ENCODE measurements at places on chromosomes 6 and 20. TPM values are rescaled to one million over a fixed set of nuclear protein-coding genes. Genes with fewer than 3 reads are reported as not detected.

Gene GHRH
- total RNA-seq = not detected

Gene EYS
- total RNA-seq = not detected

Gene PLG
- 0.55 TPM for total RNA-seq

Gene TUBB2B
- not detected for total RNA-seq

Gene RIPPLY2
- not detected for total RNA-seq

Gene SLC22A1
- total RNA-seq = 0.16 TPM

Gene FHL5
- total RNA-seq = not detected

Gene SLC17A2
- not detected for total RNA-seq

Gene TREML2
- total RNA-seq = 24.9 TPM

Gene HEY2
- not detected for total RNA-seq

DNA sequence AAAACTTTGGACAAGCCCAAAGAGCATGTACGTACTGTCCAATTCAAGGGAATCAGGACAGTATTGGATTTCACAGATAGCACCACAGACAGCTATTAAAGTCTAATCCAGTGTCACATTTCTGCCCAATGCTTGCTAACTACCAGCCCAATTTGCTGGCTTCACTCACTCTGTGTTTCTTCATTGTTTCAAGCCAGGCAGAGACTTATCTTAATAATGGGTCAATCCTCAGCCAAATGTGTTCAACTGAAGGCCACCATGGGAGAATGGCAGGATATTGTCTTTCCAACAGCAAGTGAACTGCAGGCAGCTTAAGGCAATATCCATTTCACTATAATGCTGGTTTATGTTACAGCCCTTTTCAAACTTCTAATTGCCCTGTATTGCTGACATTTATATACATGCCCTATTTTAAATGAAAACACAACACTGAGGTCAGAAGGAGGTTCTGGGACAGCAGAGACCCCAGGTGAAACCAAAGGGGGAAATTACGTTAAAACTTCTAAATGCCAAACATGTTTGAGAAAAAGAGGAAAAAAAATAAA is 142.1 kb upstream of the RSPO3 start:
- H3K4me3 ChIP-seq = no peak overlapping the region
- H3K4me1 ChIP-seq = no peaks in the 10 kb centered on the region
- DNase-seq = no peak
- H3K27me3 ChIP-seq = no peaks in the 10 kb centered on the region
- H3K36me3 ChIP-seq = no peaks in the 10 kb centered on the region

DNA sequence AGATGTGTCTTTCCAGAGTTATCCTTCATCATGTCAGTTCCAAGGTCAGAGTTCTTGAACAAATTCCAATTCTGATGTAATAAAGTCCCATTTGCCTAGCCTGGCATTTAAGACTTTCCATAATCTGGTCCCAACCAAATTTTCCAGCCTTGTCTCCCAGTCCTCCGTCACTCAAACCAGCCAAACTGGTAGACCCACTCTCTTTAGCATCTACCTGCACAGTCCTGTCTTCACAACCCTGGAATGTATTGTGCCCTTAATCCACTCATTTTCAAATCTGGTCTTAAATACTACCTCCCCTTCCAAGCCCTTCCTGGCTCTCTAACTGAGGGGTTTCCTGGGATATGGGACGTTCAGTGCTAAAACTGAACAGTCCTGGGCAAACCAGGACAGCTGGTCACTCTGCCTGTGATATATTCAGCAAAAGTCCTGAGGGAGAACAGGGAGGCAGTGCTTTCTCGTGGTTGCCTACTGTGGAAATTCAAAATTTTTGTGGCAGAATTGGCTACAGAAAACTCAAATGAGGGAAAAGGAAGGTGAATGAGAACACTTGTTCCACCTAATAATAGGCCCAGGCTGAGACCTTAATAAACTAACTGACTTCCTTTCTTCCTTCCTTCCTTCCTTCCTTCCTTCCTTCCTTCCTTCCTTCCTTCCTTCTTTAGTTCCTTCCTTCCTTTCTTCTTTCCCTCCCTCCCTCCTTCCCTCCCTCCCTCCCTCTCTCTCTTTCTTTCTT is 10.8 kb upstream of the AKAP7 start:
- no peaks in the 10 kb centered on the region for H3K4me1 ChIP-seq
- DNase-seq = no peak

GRCh38 chr6:34362909-34363680 is 29.4 kb downstream of the NUDT3 start:
- no peaks in the 10 kb centered on the region for H3K27me3 ChIP-seq
- peaks cover 33% of the 10 kb centered on the region for H3K4me1 ChIP-seq
- peaks cover 3% of the 10 kb centered on the region for H3K36me3 ChIP-seq

DNA sequence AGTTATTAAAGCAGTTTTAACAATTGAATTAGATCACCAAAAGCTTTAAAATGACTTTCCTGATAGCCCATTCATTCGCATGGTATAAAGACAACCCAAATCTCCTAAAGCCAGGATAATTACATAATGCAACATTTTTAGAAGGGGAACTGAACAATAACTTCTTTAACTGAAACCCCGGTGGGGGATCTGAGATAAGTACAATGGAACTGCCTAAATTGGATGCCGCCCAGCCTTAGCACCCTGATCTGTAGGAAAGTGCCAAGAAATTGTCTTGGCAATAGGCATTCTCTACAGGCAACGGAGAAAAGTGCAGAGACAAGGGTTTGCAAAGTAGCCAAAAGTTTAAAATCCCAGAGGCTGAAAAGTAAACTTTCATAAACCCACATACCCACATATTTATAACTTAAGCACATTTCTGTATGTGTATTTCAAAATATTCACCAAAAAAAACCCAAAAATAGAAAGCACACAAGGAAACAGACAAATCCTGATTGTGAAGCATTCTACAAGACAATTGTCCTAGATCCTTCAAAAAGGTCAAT is 98.8 kb upstream of the BEND6 start:
- DNase-seq = no peak
- peaks cover 26% of the 10 kb centered on the region for H3K27me3 ChIP-seq
- peaks cover 17% of the 10 kb centered on the region for H3K4me1 ChIP-seq

GRCh38 chr20:24185791-24186190 is 197.2 kb upstream of the GGTLC1 start:
- no peak overlapping the region for H3K27ac ChIP-seq
- DNase-seq = no peak
- no peak overlapping the region for H3K4me3 ChIP-seq
- H3K36me3 ChIP-seq = no peaks in the 10 kb centered on the region
- peaks cover 11% of the 10 kb centered on the region for H3K27me3 ChIP-seq

- DNase-seq = no peak
- no peaks in the 10 kb centered on the region for H3K27me3 ChIP-seq
- H3K27ac ChIP-seq = no peak overlapping the region
- H3K4me1 ChIP-seq = no peaks in the 10 kb centered on the region
Observed at GRCh38 chr20:11274141-11274594, 600.4 kb upstream of the JAG1 start.

- H3K4me3 ChIP-seq = peak overlapping the region; percentile 52
- H3K36me3 ChIP-seq = peaks cover 27% of the 10 kb centered on the region
- peak overlapping the region; percentile 82 for H3K27ac ChIP-seq
- DNase-seq = no peak
- no peaks in the 10 kb centered on the region for H3K27me3 ChIP-seq
Observed at GRCh38 chr6:106516616-106517015, 112.7 kb downstream of the RTN4IP1 start.

GRCh38 chr20:50339466-50339901 is 148.9 kb downstream of the CEBPB start:
- H3K27me3 ChIP-seq = no peaks in the 10 kb centered on the region
- peak overlapping the region; percentile 88 for H3K27ac ChIP-seq
- H3K4me1 ChIP-seq = peaks cover 81% of the 10 kb centered on the region
- DNase-seq = no peak

DNA sequence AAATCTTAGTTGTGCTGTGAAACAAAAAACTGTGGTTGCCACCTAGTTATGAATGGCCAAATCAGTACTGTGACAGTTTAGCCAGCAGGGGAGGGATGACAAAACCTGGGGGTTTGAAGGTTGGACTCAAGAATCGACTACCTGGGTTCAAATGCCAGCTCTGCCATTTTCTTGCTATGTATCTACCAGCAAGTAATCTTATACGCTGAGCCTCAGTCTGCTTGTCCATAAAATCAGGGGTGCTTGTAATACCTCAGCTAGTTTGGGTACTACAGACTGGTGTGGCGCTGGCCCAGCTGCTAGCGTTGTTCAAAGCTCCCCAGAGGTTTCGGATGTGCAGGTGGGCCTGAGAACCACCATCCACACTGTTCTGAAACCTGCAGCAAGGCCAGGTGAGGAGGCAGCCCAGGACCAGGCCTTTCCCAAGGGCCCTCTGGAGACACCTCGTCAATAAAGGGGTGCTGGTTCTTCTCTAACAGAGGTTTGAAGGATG is 40.4 kb downstream of the TRAM2 start:
- H3K36me3 ChIP-seq = no peaks in the 10 kb centered on the region
- peaks cover 10% of the 10 kb centered on the region for H3K27me3 ChIP-seq
- H3K27ac ChIP-seq = no peak overlapping the region
- DNase-seq = no peak

DNA sequence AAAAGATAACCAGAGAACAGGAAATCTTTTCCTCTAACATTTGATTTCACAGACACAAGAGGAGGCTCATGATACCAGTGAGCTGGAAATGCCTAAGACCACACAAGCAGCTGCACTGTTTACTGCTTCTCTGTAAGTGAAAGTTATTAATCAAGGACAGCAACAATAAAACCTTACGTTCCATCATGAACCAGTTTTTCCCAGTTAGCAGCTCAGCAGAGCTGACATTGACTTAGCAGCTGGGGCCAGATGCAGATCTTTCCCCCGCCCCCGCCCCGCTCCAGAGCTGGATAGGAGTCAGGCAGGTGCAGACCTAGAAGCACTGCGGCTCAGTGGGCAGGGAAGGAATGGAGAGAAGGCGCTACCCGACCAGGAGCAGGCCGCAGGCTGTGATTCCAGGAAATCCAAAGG is 275.2 kb downstream of the GMDS start:
- no peak overlapping the region for H3K27ac ChIP-seq
- H3K36me3 ChIP-seq = peaks cover under 1% of the 10 kb centered on the region
- peaks cover 7% of the 10 kb centered on the region for H3K4me1 ChIP-seq
- no peak for DNase-seq

- H3K36me3 ChIP-seq = no peaks in the 10 kb centered on the region
- H3K4me1 ChIP-seq = no peaks in the 10 kb centered on the region
- no peak overlapping the region for H3K4me3 ChIP-seq
Observed at GRCh38 chr6:11771473-11772048, 7.0 kb downstream of the ADTRP start.

DNA sequence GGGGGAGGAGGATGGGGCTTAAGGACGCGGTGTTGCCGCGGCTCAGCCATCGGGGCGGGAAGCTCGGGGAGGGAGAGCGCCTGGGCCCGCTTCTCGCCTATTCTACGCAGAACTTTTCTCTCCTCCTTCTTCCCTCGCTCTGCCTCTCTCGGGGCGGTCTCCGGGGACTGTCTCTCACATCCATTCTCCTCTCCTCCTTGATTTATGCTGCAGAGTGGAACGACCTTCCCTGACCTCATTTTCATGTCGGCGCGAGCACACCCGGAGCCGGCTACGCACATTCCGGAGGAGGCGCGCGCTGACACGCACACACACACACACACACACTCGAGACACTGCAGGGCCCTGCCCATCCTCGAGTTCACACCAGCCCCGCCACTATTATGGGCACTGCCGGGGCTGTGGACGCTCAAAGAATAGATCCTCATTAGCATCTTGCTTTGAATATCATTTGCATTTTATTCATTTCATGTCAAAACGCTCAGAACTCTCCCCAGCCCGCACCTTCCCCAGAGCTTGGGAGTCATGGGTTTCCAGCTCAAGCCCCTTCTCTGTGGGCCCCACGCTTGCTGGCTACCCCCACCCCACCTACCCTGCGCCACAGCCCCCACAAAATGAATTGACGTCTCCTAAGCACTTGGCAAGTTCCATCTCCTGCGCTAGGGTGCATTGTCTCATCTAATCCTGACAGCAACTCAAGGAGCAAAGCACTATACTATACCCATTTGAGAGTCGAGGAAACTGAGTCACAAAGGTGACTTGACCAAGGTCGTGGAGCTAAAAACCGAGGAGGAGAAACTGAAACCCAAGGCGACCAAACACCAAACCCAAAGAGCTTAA is 36.8 kb downstream of the NCR2 start:
- H3K36me3 ChIP-seq = peaks cover 4% of the 10 kb centered on the region
- peak overlapping the region; percentile 5 for H3K27ac ChIP-seq
- peak overlapping the region; percentile 67 for H3K4me3 ChIP-seq
- H3K27me3 ChIP-seq = peaks cover 74% of the 10 kb centered on the region
- DNase-seq = no peak

GRCh38 chr6:89610149-89610642 is 28.4 kb downstream of the LYRM2 start:
- H3K4me1 ChIP-seq = peaks cover 24% of the 10 kb centered on the region
- H3K36me3 ChIP-seq = peaks cover 2% of the 10 kb centered on the region
- no peak overlapping the region for H3K4me3 ChIP-seq
- peak; percentile 85 for DNase-seq

DNA sequence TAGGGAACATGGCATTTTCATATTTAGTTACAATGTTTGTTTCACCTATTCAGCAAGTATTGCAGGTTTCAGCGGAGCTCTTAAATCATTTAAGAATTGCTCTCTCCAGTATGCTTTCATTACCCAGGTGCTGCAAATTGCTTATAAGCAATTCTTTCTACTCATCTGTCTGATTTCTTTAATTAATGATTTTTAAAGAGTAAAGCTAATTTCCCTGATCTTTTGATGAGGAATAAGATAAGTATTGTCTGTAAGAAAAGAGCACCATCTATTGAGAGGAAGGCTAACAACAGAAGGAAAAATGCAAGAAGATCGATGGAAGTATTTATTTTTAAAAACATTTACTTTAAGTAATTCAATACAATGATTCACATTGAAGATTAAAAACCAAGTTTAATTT is 2.0 kb downstream of the OPRM1 start:
- peaks cover 9% of the 10 kb centered on the region for H3K27me3 ChIP-seq
- H3K4me3 ChIP-seq = no peak overlapping the region
- H3K36me3 ChIP-seq = no peaks in the 10 kb centered on the region
- H3K4me1 ChIP-seq = no peaks in the 10 kb centered on the region
- H3K27ac ChIP-seq = no peak overlapping the region
- DNase-seq = no peak

GRCh38 chr6:162149786-162150185 is 577.8 kb downstream of the PRKN start:
- no peaks in the 10 kb centered on the region for H3K27me3 ChIP-seq
- H3K36me3 ChIP-seq = no peaks in the 10 kb centered on the region
- no peak overlapping the region for H3K4me3 ChIP-seq
- no peak overlapping the region for H3K27ac ChIP-seq

GRCh38 chr20:38084425-38084951 is 50.9 kb downstream of the RPRD1B start:
- peaks cover 51% of the 10 kb centered on the region for H3K36me3 ChIP-seq
- H3K27ac ChIP-seq = no peak overlapping the region
- H3K4me3 ChIP-seq = no peak overlapping the region
- H3K4me1 ChIP-seq = no peaks in the 10 kb centered on the region
- no peaks in the 10 kb centered on the region for H3K27me3 ChIP-seq

- no peak overlapping the region for H3K27ac ChIP-seq
- H3K4me1 ChIP-seq = peaks cover 29% of the 10 kb centered on the region
- peaks cover 26% of the 10 kb centered on the region for H3K27me3 ChIP-seq
- DNase-seq = no peak
Observed at GRCh38 chr20:63843778-63844177, 12.7 kb upstream of the ZBTB46 start.

DNA sequence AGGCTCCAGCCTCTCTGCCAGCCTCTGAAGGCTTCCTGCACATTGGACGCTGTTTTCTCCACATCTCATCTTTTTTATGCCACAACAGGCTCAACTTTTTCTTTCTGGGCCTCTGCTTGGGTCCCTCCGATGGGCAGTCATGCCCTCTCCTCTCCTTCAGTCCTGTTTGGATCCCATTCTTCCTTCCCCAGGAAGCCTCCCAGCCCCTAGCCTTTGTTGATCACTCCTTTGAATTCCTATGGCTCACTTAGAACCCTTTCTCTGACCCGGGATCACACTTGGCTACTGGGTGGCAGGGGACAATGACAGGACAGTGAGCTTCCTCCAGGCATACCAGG is 4.5 kb downstream of the SLA2 start:
- peaks cover 45% of the 10 kb centered on the region for H3K4me1 ChIP-seq
- H3K4me3 ChIP-seq = no peak overlapping the region
- H3K27ac ChIP-seq = peak overlapping the region; percentile 79
